Iris pigment epithelial cell (primary cell): ENCODE measurements at places on chromosomes 5 and 9.

DNA sequence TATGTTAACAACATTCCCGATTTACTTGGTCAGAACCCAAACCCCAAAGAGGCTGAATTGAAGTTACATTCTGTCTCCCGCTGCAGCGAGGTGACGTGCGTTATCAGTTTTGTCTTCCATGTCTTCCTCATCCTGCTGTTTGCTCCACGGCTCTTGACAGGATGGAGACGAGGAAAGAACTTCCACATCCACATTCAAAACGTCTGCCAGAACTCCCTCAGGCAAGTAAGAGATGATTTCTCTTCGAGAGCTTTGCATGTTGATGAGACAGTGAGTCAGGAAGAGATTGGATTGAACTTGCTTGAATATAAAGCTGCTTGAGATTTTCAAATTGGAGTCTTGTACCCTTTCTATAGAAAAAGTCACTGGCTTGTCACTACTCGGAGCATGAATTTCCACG, 242.6 kb downstream of the AUH start:
- peak; percentile 42 for DNase-seq

GRCh38 chr9:93898502-93899426, 56.4 kb downstream of the BARX1 start:
- DNase-seq = no peak

DNA sequence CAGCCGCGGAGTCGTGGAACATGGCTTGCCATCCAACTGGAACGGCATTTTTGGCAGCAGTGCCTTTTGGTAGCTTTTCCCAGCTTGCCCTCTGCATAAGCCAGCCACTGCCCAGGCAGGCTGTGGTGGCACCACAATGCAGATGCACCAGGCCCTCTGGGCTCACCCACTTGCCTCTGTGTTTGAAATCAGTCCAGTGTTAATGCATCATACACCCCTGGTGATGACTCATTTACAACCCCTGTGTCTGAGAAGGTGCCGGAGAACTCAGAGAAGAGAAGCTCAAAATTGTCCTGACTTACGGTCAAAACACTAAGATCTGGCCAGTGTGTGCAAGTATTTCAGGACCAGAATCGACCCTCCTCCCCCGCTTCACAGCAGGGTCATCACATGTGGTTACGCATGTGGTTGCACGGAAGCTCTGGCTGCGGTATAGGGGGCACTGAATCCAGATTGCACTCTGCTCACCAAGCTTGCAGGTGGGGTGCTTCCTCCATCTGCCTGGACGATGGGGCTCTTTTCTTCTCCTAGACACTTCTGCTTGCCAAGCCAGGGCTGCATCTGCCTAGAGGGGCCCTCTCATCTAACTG, 66.5 kb upstream of the SMIM15 start:
- peak; percentile 53 for DNase-seq

GRCh38 chr5:147396070-147396823, 113.6 kb downstream of the DPYSL3 start:
- DNase-seq = no peak

GRCh38 chr5:117161718-117162335, 587.2 kb upstream of the SEMA6A start:
- no peak for DNase-seq

- DNase-seq = no peak
Measured at GRCh38 chr9:79292731-79293280, 279.0 kb upstream of the TLE4 start.
